Activated T-helper 17 cell treated with anti-CD3 and anti-CD28 coated beads, Interleukin-2, amount 50 U/mL, for 72 hours (primary cell): ENCODE measurements at places on chromosomes 5 and 9.
A peak's percentile ranks its signal among the peaks of the same experiment; 100 is the strongest.

DNA sequence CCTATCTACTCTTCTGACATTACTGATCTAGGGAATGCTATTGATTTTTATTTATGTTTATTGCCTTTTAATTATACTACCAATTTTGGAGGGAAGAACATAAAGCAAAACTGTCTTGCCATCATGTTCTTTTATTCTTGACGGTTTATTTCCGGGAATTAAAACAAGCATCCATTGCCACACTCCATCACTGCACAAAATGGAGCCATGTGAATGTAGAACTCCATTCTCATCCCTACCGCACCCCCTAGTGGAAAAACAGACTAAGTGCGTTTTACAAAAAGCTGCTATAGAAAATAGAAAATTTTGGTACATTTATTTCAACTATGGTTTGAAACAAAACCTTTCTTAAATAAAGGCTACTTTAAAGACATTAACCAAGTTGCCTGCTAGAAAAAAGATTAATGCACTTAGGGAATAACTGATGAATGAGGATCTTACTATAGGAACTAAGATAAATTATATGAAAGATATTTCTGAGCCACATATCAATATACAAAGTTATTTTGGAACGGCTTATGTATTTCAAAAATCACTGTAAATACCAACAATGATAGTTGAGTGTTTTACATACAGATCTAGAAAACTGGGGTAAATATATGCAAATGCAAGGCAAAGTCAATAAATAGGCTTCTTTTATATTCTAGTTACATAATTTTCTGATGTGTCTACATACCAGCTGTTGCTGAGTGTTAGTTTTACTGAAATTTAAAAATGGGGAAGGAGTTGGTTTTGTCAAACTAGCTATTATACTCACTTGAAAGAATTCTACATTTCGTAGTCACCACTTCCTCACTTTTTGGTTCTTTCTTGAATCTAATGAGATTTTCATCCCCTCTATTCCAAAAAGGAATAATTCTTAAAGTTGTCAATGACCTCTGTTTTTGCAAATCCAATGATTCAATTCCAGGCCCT, 26.5 kb downstream of the OXCT1 start:
- peaks cover 33% of the 10 kb centered on the region for H3K36me3 ChIP-seq
- no peaks in the 10 kb centered on the region for H3K27me3 ChIP-seq
- ATAC-seq: peak; percentile 43
- H3K4me3 ChIP-seq: no peak overlapping the region
- H3K27ac ChIP-seq: no peak overlapping the region

- H3K4me1 ChIP-seq: no peaks in the 10 kb centered on the region
- H3K27ac ChIP-seq: no peak overlapping the region
- H3K27me3 ChIP-seq: no peaks in the 10 kb centered on the region
- no peaks in the 10 kb centered on the region for H3K36me3 ChIP-seq
These were observed 46.6 kb downstream of the ATG10 start for GRCh38 chr5:82018462-82018861.

DNA sequence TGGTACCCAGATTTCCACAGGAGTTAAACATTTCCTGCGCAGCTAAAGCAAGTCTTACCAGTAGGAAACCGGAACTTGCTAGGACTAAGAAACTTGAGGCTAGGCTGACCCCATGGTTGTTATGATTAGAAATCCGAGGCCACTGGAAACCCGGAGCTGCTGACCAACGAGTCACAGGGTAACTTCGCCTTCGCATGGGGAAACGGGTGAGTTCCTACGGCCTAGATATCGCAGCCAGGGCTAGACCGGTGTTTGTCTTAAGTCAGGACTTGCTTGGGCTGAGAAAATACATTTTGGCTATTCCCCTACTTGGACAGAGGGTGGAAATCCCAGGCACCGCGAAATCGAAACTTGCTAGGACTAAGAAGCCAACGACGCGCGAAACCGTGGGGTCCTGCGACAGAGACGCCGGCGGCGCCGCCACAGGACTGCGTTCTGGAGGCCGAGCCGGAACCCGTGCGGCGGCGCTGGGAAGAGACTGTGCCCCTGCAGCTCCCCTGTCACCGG, 1.6 kb upstream of the ANXA2R start:
- no peaks in the 10 kb centered on the region for H3K27me3 ChIP-seq
- peak; percentile 22 for ATAC-seq
- H3K36me3 ChIP-seq: no peaks in the 10 kb centered on the region
- peak overlapping the region; percentile 91 for H3K27ac ChIP-seq

DNA sequence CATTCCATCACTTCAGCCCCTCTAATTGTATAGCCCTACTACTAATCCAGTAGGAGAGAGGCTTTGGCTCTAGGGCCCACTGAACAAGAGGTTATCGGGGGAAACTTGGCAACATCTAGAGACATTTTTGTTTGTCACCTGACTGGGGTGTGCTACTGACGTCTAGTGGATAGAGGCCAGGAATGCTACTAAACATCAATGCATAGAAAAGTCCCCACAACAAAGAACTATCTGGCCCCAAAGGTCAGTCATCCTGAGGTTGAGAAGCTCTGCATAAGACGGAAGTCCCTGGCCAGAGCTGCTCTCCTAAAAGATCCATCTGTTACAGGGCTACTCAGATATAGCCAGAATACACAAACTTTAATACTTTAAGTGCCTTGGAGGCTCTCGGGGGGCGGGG, 570.6 kb upstream of the KLF4 start:
- no peaks in the 10 kb centered on the region for H3K27me3 ChIP-seq
- no peak for ATAC-seq
- no peaks in the 10 kb centered on the region for H3K4me1 ChIP-seq
- no peak overlapping the region for H3K4me3 ChIP-seq
